ENCODE measurements at places on chromosomes 11 and 22.

DNA sequence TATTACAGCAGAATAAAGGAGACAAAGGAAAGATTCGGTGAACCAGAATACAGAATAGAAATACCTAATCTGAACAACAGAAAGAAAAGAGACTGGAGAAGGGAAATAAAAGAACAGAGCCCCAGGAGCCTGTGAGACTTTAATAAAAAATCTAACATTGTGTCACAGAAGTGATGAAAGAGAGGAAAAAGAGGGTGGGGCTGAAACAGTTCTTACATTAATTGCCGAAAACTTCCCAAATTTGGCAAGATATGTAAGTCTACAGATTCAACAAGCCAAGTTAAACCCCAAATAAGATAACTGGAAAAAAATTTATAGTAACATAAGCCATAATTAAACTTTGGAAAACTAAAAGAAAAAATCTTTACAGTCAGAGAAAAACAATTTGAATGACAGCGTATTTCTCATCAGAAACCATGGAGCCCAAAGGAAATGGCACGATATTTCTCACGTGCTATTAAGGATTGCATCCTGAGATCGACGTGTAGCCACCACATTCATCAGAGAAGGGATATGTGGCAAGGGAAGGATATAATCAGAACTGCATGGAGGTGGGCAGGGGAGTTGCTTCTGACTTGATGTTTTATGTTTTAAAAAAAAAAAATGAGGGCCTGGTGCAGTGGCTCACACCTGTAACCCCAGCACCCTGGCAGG lies 73.9 kb downstream of the SGSM3 start:
- DNase-seq: no peak

DNA sequence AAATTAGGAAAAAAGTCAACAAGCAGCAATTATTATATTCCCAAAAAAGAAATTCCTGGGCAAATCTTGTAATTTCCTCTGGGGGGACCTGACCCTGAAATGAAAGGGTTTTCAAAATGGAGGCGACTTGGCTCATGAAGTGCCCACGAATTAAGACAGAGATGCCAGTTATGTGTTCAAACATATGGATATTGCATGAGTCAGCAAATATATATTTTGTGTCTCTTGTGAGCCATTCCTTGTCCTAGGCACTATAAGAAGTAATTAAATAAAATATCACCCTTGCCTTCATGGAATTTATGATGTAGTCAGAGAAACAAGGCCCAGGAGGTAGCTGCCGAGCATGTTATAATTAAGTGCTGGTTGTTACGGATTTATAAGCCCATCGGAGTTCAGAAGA lies 68.6 kb downstream of the BARX2 start:
- no peak for DNase-seq

GRCh38 chr11:122852074-122852795 lies 13.9 kb downstream of the CRTAM start:
- DNase-seq: no peak

DNA sequence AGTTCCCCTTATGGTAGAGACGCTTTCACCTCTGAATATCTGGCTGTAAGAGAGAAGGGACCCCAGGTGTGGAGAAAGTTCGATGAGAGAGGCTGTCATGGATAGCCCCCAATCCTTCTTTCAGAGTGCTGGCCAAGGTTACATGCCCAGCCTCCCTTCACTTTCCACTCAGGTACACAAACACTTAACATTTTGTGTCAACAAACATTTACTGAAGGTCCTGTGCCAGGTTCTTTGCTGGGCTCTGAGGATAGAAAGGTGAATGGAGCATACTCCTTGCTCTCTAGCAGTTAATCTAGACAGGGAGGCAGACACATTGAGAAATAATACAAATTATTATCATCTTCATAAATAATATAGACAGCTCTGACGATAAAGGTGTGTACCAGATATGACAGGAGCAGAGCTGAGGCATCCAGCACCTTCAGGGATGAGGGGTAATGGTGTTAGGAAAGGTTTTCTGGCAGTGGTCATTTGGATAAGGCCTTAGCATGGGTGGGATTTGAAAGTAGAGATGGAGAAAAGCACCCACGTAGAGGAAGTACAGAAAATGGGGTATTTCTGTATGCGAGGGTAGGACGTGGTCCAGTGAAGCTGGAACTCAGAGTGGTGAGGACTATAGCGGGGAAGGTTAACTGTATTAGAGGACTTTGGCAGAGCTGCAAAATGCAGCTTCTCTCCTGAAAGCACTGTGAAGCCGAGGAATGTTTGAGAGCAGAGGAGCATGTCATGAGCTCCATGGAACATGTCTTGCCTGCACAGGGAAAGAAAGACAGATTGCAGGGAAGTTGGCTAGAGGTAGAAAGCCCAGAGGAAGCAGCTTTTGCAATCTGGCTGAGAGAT lies 19.6 kb downstream of the PPFIBP2 start:
- DNase-seq: no peak

DNA sequence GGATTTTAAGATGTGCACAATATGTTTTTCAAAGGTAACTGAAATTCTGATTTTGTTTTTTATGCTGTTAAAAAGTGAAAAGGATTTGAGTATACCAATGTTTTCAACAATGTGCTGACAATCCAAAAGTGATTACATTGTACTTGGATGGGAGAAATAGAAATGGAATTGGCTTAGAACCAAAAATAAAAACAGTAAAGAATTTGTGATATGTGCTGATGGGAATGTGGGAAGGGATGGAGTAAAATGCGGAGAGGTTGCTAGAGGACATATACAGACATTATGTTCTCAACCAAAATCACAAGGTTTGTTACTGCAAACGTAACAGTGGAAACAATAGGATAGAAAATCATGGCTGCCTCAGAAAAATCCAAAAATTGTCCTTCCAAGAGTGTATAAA lies 279.3 kb upstream of the TENM4 start:
- DNase-seq: no peak

DNA sequence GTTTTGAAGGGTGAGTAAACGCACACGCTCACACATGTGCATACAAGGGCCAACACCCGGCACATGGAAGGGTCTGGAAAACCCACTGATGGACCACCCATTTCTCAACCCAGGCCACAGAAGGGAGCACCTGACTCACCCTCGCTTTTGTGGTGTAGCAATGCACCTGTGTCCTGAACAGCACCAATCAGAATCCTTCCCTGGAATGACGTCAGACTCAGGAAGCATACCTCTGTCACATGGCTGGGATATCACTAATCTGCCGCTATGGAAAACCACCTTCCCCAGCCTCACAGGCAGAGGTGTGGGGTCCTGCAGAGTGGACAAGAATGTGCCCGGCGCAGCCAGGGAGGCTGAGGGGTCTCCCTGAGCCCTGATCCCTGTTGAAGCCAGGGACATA lies 9.0 kb upstream of the OSM start:
- DNase-seq: no peak

- DNase-seq: no peak
Measured at GRCh38 chr22:48366591-48366990, 1461.1 kb downstream of the BRD1 start.

DNA sequence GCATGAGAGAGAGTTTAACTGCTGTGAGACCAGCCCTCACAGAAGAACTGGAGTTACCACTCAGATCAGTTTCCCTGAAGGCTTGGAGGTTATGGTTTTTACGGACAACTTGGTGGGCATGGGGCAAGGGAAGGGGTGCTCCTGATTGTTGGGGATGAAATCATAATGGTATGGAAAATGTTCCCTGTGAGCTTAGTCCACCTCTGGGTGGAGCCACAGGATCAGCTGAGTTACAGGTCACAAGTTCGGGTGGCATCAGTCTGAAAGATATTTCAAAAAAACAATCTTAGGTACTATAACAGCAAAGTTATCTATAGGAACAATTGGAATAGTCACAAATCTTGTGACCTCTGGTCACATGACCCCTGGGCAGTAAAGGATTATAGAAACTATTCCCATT lies 162.9 kb downstream of the DLG2 start:
- DNase-seq: no peak

DNA sequence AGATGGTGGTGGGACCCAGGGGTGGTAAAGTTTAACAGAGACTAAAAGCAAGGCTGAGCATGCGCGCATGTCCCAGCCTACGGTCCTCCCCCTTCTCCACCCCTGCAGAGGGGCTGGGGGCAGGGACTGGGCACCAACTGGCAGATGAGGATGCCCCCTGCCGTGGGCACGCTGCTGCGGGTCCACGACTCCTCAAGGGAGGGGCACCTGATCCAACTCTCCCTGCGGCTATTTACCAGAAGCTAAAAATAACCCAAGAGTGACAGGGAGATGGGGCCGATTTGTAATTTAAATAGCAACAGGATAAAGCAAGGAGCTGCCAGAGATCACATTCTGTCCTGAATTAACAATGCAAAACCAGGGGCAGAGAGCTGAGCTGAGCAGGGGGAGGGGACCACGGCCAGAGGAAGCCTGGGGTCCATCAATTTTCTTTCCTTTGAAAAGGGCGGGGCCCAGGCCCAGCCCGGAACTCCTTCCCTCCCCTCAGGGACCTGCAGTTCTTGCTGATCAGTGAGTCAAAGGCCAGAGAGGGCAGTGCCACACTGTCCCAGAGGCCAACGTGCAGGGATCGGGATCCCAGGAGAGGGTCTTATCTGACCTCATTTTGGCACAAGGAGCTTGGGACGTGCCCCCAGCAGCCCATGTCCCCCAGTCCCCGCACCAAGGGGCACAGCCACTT lies 8.1 kb upstream of the DGKZ start:
- no peak for DNase-seq

DNA sequence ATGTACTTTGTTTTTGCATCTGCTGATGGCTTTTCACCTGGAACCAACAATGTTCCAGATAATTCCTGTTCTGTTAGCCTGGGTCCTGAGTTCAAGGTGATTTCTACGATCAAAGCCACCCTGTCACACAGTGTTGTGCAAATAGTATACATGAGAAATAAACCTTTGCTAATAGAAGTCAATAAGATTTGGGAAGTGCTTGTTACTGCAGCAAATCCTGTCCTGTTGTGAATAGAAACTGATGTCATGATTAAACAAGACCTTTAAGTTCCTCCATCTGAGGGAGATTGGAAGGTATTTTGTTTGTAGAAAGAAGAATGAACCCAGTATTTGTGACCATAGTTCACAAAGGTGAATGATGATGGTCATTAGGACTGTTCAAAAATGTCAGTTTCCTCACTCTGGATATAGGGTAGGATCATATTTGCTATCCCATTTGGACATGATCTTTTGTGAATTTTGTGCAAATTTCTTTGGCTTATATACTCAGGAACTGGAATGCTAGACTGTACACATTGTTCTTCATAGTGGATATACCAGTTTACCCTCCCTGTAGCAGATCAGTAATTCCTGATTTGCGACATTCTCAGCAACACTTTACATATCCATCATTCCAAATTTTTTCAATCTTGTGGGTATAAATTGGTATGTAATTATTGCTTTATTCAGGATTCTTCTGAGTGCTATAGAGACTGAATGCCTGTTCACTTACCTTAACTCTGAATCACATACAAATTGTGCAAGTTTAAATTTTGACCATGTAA lies 428.5 kb downstream of the METTL15 start:
- DNase-seq: no peak

DNA sequence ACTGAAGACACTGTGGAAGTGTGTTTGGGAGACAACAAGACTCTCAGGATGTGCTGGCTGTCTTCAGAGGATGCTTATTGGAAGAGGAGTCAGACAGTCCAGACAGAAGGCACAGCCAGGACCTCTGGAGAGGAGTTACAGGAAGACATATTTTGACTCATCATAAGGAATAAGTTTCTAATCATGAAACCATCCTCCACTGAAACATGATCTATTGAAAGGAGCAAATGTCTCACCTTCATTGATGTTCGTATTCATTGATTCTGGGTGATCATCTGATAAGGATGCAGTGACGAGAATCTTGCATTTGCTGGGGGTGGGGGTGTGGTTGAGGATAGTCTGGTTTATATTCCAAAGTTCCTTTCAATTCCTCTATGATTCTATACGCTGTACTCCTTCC lies 2.5 kb upstream of the CXCR5 start:
- DNase-seq: no peak

DNA sequence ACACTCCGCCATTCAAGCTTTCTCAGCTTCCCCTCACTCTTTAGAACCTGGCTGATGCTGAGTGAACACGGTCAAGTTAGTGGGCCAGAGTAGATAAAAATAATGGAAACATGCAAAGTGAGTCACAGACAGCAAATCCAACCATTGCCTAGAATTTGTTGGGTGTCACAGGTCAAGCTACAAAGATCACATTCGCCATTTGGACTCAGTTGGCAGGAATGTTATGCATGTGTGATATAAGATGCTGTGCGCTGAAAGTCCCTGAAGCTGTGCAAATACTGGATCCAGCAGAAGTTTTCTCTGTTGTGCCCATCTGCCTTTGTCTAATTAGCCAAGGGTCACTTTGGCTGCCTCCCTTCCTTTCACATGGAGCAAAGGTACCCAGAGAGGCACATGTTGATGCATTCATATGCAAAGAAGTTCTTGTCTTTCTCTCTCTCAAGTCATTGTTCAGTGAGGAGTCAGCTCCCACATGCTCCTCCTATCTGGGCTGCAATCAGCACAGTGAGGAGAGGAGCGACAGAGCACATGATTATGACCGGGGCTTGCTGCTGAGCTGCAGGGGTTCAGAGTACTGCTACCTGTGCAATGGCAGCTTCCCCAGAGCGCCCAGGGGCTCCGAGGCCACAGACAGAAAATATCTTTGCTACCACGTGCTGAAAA lies 39.7 kb downstream of the FLI1 start:
- no peak for DNase-seq

GRCh38 chr11:19923626-19924025 lies 211.0 kb downstream of the NAV2 start:
- no peak for DNase-seq

DNA sequence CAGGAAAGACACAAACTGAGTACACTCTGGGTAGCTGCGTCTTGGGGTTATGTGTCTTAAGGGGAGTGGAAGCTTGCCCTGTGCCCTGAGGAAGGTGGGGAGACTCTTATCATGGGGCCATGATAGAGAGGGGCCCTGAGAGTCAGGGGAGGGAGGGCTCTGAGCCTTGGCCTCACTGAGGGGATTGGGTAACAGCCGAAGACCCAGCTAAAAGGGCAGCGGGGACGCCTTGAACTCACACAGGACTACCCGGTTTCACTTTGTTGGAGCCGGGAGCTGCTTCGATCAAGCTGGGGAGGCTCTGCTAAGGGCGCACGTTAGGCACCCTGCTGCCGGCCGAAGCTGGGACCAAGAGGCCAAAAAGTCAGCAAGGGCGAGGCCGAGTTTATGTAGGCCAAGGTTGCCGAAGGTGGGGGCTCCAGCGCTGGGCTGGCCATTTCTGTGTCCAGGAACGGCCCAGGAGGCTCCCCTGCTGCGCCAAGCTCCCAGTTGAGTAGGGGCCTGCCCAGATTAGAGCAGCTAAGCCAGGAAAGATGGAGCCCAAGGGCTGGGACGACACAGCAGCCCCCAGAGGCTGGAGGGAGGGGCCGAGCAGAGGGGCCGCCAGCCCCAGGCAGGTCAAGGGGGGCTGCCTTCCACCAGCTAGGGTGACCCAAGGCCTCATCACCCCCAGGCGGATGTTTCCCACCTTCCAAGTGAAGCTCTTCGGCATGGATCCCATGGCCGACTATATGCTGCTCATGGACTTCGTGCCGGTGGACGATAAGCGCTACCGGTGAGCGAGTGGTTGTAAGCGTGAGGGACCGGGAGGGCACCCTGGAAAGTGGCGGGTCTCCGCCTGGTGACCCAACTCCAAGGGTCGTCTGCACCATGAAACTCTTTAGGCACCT lies 2.2 kb downstream of the TBX1 start:
- DNase-seq: no peak

- no peak for DNase-seq
Measured at GRCh38 chr22:36855478-36855877, 5.3 kb upstream of the NCF4 start.

Measured in stromal cell of bone marrow (primary cell).